ENCODE measurements at places on chromosomes 16 and 17.

DNA sequence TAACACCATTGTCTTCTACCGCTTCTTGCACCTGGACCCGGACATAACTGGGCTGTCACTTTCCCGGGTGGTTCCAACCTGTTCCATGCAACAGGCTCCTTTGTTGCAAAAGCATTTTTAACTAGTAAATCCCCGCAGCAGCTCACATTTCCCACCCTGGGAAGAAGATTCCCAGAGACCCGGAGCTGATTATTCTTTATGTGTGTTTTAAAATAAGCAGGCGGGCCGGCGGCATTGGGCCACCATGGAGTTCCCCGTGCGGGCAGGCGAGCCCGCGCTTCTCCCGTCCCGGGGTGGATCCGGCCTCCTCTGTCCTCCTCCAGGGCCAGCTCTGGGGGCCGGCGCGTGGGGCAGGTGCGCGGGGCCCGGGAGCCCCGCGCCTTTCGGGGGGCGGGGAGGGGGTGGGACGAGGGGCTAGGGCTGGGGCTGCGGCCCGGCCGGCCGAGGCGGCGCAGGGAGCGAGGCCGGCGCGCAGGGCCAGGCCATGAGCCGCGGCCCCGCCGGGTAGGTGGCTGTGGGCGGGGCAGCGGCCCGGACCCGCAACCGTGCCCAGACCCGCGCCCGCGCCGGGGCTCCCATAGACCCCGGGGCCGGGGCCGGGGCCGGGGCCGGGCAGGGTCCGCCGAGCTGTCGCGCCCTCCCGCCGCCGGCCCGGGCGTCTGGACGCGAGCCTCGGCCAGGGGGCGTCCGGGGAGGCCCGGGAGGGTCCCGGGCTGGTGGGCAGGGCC lies 1.7 kb downstream of the CRAMP1 start:
- peak; percentile 4 for DNase-seq
- no peak overlapping the region for H3K27ac ChIP-seq
- peaks cover 6% of the 10 kb centered on the region for H3K27me3 ChIP-seq
- peaks cover 5% of the 10 kb centered on the region for H3K4me1 ChIP-seq
- H3K4me3 ChIP-seq, result peak overlapping the region; percentile 66

- H3K27me3 ChIP-seq, result no peaks in the 10 kb centered on the region
- no peak overlapping the region for H3K4me3 ChIP-seq
- H3K4me1 ChIP-seq, result peaks cover 2% of the 10 kb centered on the region
- no peaks in the 10 kb centered on the region for H3K36me3 ChIP-seq
These were observed 18.2 kb downstream of the MYH8 start for GRCh38 chr17:10403589-10403988.

- DNase-seq, result no peak
- no peaks in the 10 kb centered on the region for H3K36me3 ChIP-seq
- H3K4me1 ChIP-seq, result no peaks in the 10 kb centered on the region
- no peak within 1 kb of the TSS for H3K4me3 ChIP-seq
- peaks cover 3% of the 10 kb centered on the region for H3K27me3 ChIP-seq
- H3K27ac ChIP-seq, result no peak within 1 kb of the TSS
These were observed at the start of gene NECAB2 for GRCh38 chr16:83967838-83968305. TSS of gene NECAB2 (plus strand) at chr16:83968244. CDS start at chr16:83968649, 405 bp downstream.

DNA sequence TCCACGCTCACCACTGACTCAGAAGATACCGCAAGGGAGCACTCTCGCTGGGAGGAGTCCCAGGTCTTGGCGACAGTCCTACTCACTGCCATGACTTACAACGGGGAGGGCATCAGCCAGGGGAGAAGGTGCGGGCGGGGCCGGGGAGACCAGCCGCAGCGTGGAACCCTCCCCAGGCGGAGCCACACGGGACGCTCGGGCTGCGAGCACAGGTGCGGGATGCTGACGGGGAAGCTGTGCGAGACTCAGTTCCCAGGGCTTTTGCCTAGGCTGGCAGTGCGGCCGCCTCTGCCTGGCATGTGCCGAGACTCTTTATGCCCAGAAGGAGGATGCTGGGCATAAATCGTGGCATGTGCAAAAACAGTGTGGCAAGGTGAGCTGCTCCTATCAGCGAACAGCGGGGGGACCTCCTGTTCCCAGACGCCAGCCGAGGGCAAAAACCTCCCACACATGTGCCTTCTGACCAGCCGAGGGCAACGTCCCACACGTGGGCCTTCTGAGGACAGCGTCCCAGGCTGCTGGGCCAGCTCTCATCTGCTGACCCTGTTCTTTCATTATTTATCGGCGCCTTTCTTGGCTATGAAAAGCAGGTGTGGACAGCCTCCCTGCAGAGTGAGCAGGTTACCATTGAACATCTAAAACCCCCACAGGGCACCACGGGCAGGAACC lies 6.1 kb downstream of the GALNS start:
- H3K4me3 ChIP-seq, result no peak overlapping the region
- no peak overlapping the region for H3K27ac ChIP-seq
- no peaks in the 10 kb centered on the region for H3K36me3 ChIP-seq
- H3K4me1 ChIP-seq, result no peaks in the 10 kb centered on the region
